ENCODE measurements at places on chromosomes 11 and 22.

GRCh38 chr22:20312396-20313191 lies 7.3 kb downstream of the DGCR6L start:
- no peak for DNase-seq

GRCh38 chr22:35838855-35839576 lies 121.3 kb downstream of the APOL5 start:
- no peak for DNase-seq

DNA sequence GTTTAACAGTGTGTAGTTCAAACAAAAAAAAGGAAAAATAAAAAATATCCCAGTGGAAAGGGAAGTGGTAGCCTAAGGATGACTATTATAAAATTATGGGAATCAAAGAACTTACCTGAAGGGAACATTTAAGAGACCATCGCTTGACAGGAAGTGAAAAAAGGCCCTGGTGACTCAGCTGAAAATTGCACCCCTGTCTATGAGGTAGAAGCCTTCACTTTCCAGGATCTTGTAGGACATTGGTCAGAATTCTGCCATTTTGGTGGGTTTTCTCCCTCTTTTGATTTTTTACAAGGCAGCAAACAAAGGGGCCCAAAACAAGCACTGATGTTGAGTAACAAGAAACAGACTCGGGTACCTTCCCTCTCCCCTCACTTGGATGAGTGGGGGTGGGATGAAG lies 15.6 kb downstream of the DDX17 start:
- no peak for DNase-seq

DNA sequence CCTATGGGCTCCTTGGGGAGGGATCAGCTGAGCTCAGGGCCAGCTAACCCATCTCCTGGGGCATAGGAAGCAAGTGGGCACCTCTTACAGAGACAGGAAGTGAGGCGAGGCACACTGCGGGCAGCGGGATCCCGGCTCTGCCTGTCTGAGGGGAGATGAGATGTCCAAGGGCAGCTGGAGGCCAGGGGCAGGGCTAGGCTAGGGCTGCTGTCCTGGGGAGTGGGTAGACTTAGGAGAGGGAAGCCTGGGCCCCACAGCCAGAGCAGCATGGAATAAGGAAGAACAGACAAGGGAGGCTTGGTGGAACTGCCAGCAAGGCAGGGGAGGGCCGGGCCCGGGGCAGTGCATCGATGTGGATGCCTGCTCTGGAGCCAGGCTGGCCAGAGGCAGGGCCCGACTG lies 76.3 kb downstream of the MORC2 start:
- DNase-seq: no peak

- DNase-seq: no peak
Observed at GRCh38 chr11:107840129-107840484, 18.5 kb downstream of the SLC35F2 start.

DNA sequence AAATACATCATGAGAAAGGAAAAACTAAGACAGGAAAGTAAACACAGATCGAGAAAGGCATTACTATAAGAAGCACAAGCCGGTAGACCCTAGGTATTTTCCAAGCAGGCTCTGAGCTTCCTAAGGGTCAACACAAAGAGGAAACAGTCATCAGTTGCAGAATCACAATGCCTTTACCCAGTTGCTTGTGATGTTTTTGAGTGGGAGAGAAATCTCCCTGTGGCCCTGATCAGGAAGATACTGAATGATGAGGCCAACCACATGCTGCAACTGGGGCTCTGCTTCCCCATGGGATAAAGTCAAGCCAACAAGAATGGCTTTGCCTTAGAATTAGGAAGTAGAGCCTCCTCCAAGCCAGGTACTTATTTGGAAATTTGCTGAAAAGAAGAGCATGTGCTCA lies 132.6 kb downstream of the MICAL2 start:
- DNase-seq: no peak

DNA sequence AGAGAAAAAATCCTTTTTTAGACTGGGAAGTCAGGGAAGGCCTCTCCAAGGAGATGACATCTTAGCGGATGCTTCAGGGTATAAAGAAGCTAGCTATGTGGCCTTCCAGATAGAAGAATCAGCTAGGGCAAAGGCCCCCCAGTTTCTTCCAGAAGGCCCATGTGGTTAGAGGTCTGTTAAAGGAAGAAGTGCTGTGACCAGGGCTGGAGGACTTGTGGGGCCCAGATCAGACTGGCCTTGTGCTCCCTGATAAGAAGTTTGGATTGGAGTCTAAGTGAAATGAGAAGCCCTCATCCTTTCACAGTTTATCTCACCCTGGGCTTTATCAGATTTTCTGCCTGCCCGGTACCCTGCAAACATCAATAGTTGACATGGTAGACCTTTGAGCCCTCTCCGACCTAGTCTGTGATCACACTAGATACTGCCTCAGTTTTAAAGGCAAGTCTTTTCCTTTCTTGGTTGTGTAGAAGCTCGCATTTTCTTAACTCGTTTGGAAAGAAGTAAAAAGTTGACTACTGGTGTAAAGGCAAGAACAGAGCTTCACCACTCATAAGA lies 7.8 kb downstream of the AMPD3 start:
- no peak for DNase-seq

DNA sequence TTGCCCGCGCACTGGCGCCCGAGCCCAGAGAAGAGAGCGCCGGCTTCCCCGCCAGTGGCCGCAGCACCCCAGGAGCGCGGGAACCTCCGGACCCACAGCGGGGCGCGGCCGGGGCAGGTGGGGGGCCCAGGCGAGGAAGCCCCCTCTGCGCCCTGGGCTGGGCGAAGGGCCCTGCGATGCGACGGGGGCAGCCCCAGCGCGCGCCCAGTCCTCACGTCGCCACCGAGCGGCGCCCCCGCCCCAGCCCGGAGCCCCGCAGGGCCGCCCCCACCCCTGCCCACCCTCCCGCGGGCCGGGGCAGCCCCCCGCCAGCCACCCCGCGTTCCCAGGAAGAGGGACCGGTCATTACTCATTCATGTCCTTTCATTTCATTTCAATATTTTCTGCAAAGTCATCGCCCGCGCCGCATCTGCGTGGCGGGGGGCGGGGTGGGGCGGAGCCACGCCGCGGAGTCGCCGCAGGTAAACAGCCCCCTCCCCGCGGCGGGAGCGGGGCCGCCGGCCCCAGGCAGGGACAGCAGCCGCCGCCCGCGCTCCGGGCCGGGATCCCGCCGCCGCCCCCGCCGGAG lies 673 bp upstream of the PANX2 start:
- no peak for DNase-seq

DNA sequence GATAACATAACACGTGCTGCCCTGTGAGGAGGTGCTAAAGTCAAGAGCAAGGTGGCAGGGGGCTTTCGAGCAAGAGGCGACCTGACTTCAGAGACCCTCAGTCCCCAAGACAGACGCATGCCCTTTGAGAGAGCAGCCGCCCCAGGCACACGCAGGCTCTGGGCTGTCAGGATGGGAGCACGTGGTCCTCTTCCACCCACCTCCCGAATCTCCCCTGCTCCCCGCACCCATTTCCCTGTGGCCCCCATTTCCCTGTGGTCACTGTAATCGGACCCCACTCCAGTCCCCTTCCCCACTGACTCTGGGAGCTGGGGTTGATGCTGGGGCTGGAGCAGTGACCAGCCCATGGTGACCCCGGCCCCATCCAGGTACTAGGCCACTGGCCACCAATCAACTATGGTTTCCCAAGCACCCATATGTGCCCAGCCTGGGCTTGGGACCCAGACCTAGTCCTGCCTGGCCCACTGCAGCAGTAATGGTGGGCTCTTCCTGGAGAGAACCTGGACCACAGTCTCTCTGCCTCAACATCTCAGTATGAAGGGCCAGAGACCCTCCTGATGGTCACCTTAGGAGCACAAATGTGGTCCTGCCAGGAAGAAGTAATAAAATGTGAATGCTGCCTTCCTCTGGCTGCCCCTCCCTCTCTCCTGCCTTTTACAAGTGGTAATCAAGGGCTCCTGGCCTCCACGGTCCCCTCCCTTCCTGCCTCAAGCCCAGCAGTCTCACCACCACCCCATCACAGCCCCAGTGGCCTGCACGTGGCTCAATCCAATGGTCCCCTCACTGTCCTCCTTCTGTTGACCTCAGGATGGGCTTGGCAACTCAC lies 39.0 kb downstream of the IGLL5 start:
- DNase-seq: no peak

DNA sequence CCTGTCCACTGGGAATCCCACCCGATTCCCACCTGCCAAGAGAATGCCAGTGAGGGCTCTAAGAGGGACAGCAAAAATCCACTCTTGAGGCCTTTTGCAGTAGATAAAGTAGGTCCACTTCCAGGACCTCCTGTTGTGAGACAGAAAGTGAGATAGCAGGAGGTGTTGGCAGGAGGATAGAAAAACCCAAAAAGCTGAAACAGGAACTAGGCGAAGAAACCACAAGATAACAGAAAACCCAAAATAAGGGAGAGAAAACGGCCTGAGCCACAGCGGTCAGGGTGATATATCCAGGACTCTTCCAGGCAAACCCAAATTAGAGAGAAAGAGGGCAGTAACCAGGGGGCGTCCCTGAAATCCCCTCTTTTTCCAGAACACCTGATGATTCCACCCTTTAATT lies 79.7 kb upstream of the LINC01488 start:
- no peak for DNase-seq

DNA sequence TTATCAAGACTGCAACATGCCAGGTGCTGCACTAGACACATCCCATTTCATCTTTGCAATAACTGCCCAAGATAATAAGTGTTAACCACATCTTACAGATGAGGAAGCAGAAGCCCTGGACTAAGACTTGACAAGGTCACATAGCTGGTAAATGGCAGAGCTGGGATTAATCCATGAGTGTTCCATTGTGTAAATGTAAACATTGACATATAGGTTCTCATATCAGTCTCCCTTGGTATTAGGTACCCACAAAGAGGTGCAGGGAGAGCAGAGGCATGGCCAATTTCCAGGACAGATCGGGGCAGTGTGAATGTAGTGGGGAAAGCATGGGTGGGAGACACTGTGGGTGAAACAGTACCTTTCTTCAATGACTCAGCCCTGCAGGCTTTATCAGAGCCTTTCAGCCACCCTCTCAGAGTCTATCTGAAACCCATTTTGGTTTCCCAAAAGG lies 17.9 kb downstream of the MICAL2 start:
- DNase-seq: no peak

DNA sequence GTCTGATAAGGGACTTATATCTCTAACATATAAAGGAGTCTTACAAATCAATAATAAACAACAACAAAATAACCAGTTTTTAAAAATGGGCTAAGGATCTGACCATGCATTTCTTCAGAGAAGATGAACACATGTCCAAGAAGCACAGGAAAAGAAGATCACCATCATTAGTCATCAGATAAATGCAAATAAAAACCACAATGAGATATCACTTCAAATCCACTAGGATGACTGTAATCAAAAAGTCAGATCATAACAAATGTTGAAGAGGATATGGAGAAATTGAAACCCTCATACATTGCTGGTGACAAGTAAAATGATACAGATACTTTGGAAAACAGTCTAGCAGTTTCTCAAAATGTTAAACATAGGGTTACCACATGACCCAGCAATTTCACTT lies 61.2 kb upstream of the MYOD1 start:
- DNase-seq: no peak

DNA sequence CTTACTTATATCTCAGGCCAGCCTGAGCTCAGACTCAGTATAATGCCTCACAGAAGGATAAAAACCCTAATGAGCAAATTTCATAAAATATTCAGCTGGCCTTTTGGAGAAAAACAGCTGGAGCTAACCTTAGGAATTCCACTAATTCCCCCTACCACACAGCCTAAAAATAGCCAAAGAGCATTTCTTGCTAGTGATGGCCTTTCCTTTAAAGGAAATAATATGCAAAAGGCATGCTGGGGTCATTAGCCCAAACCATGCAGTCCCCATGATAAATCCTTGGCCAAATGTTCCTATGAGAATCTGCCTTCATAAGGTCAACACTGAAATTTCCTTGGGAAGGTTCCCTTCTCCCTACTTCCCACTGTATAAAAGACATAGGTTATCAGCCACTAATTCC lies 38.2 kb downstream of the SYTL2 start:
- no peak for DNase-seq

GRCh38 chr22:35410663-35411034 lies 10.7 kb downstream of the MCM5 start:
- no peak for DNase-seq

GRCh38 chr11:45933131-45933831 lies 10.8 kb downstream of the LARGE2 start:
- DNase-seq: no peak

DNA sequence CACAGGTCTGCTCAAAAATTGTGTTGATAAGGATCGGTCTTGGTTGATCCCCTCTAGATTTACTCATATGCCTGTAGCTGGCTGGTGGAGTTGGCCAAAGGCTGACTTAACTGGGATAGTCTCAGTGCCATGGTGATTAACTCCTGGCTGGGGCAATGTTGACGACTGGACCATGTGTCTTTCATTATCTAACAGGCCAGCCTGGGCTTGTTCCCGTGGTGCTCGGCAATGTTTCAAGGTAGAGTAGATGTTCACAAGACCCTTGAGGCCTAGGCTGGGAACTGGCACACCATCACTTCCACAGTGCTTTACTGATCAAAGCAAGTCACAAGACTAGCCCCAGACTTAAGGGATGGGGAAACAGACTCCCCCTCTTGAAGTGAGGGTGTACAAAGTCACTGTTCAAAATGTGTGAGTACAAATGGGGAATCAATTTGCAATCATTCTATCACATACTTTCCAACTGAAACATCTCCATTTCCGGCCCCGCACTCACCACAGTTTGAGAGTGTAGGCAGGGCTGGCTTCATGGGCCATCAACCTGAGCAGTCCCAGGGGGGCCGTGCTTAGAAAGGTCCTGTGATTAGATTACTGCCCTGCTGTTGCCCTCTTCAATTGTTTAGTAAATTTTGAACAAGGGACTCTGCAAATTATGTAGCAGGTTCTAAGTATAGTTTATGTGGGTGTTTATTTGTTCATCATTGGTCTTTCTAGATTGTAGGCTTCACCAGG lies 240.8 kb downstream of the NELL1 start:
- no peak for DNase-seq

- DNase-seq: no peak
Observed at GRCh38 chr11:118202599-118203422, 22.0 kb downstream of the JAML start.

DNA sequence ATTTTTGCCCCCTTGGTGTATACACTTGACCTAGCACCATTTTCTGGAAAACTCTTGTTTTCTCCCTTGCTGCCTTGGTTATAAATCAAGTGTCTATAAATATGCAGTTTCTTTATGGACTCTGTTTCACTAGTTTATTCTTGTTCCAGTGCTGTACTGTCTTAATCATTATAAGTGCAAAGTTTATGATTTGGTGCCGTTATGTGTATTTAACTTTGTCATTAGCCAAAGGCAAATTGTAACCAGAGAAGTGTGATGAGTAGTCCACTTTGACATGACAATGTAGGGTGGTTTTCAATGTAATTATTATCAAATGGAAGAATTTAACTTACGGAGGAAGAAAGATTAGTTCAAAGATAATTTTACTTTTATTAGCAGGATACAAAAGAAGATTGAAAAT lies 40.3 kb downstream of the SPECC1L start:
- DNase-seq: no peak

GRCh38 chr11:56783448-56784041 lies 35.0 kb upstream of the OR9G4 start:
- DNase-seq: no peak

- DNase-seq: no peak
Observed at GRCh38 chr11:75261902-75262361, 21.4 kb downstream of the TPBGL start.

Data from esophagus squamous epithelium (tissue), 5 donors.